ENCODE measurements at places on chromosomes 6 and 20. TPM values are rescaled to one million over a fixed set of nuclear protein-coding genes. Genes with fewer than 3 reads are reported as not detected.

GRCh38 chr6:166826264-166826663, 130.1 kb downstream of the RNASET2 start:
- no peak for DNase-seq

- DNase-seq: no peak
These were observed 122.6 kb upstream of the MLN start for GRCh38 chr6:33926451-33926850.

DNA sequence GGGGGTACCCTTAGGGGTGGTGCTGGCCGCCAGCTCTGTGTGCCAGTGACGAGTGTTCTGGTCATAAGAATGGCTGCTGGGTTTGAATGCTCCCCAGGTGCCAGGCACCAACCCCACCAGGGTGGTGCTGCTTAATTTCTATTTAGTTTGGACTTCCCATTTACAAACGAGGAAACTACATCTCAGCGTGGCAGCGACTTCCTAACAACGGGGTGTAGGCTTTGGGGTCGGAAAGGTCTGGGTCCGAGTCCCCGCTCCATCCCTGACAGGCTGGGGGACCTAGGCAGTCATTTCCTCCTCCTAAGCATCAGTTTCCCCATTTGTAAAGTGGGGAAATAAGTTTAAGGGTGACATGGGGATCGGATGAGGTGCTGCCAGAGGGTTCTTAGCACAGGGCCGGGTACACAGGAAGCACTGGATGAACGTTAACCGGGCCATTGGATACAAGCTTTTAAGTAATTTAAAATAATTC, 30.3 kb downstream of the CEBPB start:
- DNase-seq: no peak

DNA sequence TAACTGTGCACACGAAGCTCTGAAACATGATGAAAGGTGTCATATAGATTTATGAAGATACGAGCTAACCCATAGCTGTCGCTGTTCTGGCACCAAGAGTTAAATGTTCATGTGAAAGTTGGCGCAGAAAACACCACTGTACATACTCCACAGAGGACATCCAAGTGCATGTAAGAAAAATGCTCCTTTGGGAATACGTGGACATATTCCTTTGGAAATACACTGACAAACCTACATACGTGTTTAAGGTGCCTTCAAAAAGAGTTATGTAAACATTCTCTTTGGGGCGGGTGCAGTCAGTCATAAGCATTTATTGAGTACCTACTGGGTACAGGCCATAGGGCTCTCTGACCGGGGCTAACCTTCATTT, 723 bp upstream of the ARID1B start:
- DNase-seq: no peak

- DNase-seq: peak; percentile 72
These were observed 668 bp downstream of the PKIB start for GRCh38 chr6:122610690-122611455.

GRCh38 chr6:35146453-35146852, 5.3 kb upstream of the TCP11 start:
- DNase-seq: peak; percentile 61

- DNase-seq: no peak
These were observed 2.7 kb downstream of the ITCH start for GRCh38 chr20:34365765-34366213.

DNA sequence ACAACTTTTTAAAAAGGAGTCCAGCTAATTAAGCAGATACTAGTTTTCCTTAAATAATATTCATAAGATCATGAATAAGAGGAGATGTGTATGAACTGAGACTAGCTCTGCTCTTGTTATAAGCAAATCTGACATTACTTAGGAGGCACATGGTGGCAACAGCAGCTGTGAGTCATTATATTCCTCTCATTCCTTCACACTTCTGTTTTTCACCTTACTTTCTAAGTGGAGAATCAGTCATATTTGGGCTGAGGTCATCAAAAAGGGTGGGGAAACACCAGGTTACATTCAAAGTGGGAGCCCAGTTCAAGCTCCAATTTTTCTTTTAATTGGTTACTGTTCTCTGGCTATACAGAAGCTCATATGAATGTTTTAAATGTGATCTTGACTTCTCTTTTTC, 6.0 kb upstream of the RIPPLY2 start:
- no peak for DNase-seq

GRCh38 chr20:59944726-59945125, 4.5 kb downstream of the FAM217B start:
- no peak for DNase-seq

DNA sequence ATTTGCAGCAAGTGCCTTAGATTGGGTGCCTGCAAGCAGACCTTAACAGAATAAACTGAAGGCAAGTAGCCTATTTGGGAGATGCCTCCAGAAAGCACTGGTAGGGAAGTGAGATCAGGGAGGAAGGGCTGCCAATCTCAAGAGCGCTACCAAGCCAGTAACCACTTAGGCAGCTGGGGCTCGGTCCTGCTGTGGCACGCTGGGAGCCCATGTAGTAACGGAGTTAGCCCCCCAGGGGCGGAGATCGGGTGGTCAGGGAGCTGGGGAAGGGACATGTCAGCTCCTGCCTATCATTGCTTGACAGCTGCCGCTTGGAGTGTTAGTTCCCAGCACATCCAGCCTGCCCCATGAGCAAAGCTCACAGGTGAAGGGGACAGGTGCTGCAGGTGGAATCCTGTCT, 127.0 kb downstream of the CEBPB start:
- peak; percentile 7 for DNase-seq

ADGRF5 gene
- 4.1 TPM for total RNA-seq

HLA-DRA gene
- total RNA-seq: 37.0 TPM

GMEB2 gene
- total RNA-seq: 20.3 TPM
